ENCODE measurements at places on chromosomes 2 and 18. TPM values are rescaled to one million over a fixed set of nuclear protein-coding genes. Genes with fewer than 3 reads are reported as not detected.

DNA sequence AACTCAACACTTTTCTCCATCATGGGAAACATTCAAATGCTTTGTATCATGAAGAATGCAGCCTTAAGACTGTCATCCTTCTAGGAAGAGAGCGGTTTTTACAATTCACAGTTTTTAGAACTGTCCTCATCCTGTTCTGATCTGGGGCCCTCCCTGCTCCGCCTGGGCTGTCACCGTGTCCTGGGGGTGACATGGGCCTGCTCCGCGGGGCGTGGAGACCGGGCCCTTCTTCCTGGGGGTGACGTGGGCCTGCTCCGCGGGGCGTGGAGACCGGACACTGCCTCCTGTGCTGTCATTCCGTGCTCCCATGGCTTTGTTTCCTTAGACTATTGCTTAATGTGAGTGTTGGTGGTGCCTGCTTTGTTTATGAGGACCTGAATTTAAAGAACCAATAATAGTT lies 122.8 kb downstream of the TMEM18 start:
- no peaks in the 10 kb centered on the region for H3K4me1 ChIP-seq
- H3K4me3 ChIP-seq, result no peak overlapping the region
- no peak overlapping the region for H3K27ac ChIP-seq
- no peaks in the 10 kb centered on the region for H3K36me3 ChIP-seq
- H3K27me3 ChIP-seq, result no peaks in the 10 kb centered on the region

GRCh38 chr2:177604271-177605065 lies 211.9 kb downstream of the AGPS start:
- H3K27me3 ChIP-seq, result no peaks in the 10 kb centered on the region
- peak; percentile 33 for DNase-seq
- H3K27ac ChIP-seq, result no peak overlapping the region
- no peak overlapping the region for H3K4me3 ChIP-seq
- no peaks in the 10 kb centered on the region for H3K36me3 ChIP-seq

DNA sequence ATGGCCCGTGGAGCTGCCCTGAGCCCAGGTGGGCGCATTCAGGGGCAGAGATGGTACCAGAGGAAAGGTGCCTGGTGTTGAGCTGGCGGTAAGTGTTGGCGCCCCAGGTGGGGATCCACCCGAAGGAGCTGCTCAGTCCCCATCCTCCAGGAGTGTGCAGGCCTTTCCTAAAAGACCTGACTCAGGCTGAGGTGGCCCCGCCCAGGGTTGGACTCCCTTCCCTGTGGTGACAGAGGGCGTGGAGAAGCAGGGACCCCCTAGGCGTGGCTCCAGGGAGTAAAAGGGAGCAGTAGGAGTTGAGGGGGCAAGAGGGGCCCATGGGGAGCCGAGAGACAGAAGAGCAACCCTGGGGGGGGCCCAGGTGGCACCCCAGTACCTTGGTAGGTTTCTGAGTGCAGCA lies 2.4 kb downstream of the OXER1 start:
- H3K27me3 ChIP-seq, result no peaks in the 10 kb centered on the region
- H3K4me1 ChIP-seq, result no peaks in the 10 kb centered on the region
- DNase-seq, result no peak
- no peak overlapping the region for H3K4me3 ChIP-seq
- no peak overlapping the region for H3K27ac ChIP-seq

GRCh38 chr2:198053776-198054175 lies 249.4 kb downstream of the PLCL1 start:
- H3K4me3 ChIP-seq, result no peak overlapping the region
- H3K36me3 ChIP-seq, result no peaks in the 10 kb centered on the region
- H3K27me3 ChIP-seq, result no peaks in the 10 kb centered on the region
- H3K27ac ChIP-seq, result no peak overlapping the region

DNA sequence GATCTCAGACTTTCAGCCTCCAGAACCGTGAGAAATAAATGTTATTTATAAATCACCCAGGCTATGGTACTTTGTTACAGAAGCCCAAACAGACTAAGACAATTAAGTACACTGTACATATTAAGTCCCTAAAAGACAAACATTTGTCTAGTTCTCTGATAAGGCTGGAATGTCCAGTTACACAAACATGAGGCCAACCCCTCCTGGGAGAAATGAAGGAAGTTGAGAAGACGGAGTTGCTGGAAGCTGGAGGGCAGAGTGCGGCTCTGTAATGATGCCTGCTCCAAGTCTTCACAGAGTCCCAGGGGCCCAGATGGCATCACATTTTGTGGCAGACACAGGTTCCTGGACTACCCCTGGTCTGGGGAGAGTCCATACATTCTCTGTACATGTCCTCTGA lies 79.2 kb upstream of the ST8SIA3 start:
- no peak overlapping the region for H3K27ac ChIP-seq
- no peaks in the 10 kb centered on the region for H3K4me1 ChIP-seq
- no peak overlapping the region for H3K4me3 ChIP-seq
- peak; percentile 84 for DNase-seq
- H3K27me3 ChIP-seq, result no peaks in the 10 kb centered on the region

DNA sequence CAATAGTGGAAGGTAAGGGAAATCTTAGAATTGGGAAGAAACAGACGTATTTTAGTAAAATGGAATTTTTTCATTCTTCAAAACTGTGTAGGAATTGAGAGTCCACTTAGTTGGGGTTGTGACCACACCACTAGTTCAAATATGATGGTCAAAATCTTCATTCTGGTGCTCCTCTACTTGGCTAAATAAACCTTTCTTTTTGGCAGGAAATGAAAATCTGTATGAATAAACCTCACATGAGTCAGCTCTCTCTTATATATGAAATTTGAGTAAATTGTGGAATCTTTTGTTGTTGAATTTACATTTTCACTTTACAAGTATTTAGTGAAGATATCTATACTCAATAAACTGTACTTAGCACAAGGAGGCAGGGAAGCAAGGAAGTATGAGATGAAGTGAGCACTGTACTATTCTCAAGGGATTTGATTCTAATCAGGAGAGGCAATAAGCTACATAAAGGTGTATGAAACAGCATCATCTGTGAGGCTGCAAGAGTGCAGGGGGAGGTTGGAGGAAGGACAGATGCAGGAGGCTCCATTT lies 20.5 kb downstream of the IL18R1 start:
- no peak for DNase-seq
- H3K4me3 ChIP-seq, result no peak overlapping the region
- no peak overlapping the region for H3K27ac ChIP-seq

GRCh38 chr18:4040391-4041092 lies 414.6 kb downstream of the DLGAP1 start:
- H3K4me1 ChIP-seq, result no peaks in the 10 kb centered on the region
- H3K27me3 ChIP-seq, result no peaks in the 10 kb centered on the region
- H3K4me3 ChIP-seq, result no peak overlapping the region
- no peak overlapping the region for H3K27ac ChIP-seq

DNA sequence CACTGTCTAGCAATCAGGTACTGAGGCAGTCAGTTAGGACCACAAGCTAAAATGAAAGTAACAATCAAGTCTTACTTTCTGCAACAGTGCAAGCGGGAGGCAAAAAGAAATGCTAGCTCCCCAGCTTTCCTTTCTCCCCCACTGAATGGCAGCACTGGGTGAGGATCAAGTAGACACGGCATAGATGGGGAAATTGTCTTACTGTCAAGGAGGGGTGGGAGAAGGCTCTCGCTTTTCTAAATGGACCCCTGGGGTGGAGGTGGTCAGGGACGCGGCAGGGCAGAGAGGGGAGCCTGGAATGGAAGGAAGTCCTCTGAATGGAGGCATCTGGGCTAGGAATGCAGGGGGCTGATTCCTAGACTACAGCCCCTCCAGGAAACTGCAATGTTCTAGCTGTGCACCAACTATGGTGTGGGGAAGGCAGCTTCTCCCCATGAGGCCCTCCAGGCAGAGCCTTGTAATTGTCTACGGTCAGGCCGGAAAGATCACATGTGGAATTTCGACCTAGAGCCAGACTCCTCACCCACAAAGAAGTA lies 24.3 kb downstream of the METTL8 start:
- H3K36me3 ChIP-seq, result no peaks in the 10 kb centered on the region
- no peak for DNase-seq
- H3K4me1 ChIP-seq, result no peaks in the 10 kb centered on the region
- H3K27ac ChIP-seq, result no peak overlapping the region

- no peak overlapping the region for H3K27ac ChIP-seq
- no peaks in the 10 kb centered on the region for H3K4me1 ChIP-seq
- no peak overlapping the region for H3K4me3 ChIP-seq
- DNase-seq, result no peak
- no peaks in the 10 kb centered on the region for H3K27me3 ChIP-seq
- no peaks in the 10 kb centered on the region for H3K36me3 ChIP-seq
Observed at GRCh38 chr18:50674307-50674980, 114.6 kb downstream of the MAPK4 start.

DNA sequence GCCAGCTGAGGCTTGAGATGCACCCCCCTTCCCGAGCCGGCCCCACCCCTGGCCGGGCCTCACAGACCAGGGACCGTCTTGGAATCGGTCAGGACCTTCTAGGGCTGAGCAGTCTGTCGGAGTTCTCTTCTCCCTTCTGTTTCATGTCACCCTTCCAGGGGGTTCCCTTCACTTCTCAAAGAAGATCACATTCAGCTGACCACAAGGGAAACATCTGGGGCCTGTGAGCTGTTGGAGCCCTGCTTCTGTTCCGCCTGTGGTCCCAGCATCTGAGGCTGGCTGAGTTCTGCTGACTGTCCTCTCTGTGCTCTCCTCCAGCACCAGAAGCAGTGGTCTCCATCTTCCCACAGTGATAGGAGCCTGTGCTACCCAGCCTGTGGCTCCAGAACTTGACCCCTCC lies 106.5 kb downstream of the SEPTIN10 start:
- no peaks in the 10 kb centered on the region for H3K36me3 ChIP-seq
- no peaks in the 10 kb centered on the region for H3K27me3 ChIP-seq
- H3K4me3 ChIP-seq, result no peak overlapping the region
- H3K27ac ChIP-seq, result no peak overlapping the region
- no peak for DNase-seq
- no peaks in the 10 kb centered on the region for H3K4me1 ChIP-seq

DNA sequence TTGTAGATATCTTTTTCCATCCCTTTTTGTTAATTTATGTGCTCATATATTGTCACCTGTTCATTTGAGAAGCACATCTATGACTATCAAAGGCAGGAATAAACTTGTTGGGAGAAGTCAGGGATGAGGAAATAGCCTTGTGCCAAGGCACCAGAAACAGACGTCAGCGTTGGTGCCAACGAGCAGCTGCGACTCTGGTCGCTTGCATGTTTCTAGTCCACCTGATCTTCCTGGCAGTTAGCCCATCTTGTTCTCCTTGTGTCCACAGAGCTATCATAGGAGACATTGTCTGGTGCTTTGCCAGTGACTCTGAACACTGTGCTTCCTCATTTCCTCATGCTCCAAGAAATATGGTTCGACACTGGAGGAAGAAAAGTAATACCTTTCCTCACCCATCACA lies 374.4 kb downstream of the PTPRM start:
- peaks cover 6% of the 10 kb centered on the region for H3K4me1 ChIP-seq
- H3K36me3 ChIP-seq, result no peaks in the 10 kb centered on the region
- no peaks in the 10 kb centered on the region for H3K27me3 ChIP-seq
- DNase-seq, result peak; percentile 89
- H3K27ac ChIP-seq, result no peak overlapping the region

DNA sequence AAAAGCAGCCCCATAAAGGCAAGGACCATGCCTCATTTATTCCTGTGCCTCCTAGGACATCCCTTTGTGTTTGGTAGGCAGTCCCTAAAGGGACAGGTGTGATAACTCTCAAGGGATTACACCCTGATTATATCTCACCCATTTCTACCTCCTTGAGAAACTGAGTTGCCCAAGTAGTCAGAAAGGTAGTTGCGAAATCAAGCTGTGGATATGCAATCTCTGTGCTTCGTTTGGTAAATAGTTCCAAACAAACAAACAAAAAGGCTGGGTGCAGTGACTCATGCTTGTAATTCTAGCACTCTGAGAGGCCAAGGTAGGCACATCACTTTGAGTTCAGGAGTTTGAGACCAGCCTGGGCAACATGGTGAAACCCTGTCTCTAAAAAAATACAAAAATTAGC lies 100.2 kb upstream of the ARL5A start:
- no peaks in the 10 kb centered on the region for H3K36me3 ChIP-seq
- H3K4me1 ChIP-seq, result no peaks in the 10 kb centered on the region
- H3K27ac ChIP-seq, result no peak overlapping the region
- peaks cover 1% of the 10 kb centered on the region for H3K27me3 ChIP-seq
- no peak for DNase-seq

DNA sequence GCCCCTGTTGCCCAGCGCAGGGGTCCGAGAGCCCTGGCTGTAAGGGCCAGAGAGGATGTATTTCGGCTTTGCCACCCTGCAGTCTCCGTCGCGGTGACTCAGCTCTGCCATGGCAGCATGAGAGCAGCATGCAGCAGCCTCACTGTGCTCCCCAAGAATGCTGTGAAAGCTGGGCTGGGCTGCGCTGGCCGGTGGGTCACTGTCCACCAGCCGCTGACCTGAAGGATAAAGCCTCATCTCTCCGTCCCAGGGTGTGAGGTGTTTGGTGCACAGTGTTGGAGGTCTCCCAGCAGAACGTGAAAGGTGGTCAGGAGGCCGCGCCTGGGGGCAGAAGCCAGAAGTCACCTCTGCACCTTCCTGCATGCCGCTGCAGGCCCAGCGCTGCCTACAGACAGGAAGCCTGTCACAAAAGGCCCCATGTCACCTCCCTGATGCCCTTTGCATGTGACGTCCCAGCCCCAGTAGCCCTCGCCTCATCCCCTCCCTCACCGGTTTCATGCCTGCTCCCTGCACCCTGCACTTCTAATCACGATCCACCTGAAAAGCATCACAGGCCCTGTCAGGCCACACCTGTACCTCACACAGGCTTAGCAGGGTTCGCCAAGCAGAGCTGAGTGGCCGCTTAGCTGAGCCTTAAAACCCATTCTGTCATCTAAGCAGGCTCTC lies 342.1 kb downstream of the EIPR1 start:
- no peak for DNase-seq
- no peaks in the 10 kb centered on the region for H3K27me3 ChIP-seq
- H3K27ac ChIP-seq, result no peak overlapping the region
- H3K4me1 ChIP-seq, result no peaks in the 10 kb centered on the region

- H3K27me3 ChIP-seq, result no peaks in the 10 kb centered on the region
- no peaks in the 10 kb centered on the region for H3K36me3 ChIP-seq
- no peaks in the 10 kb centered on the region for H3K4me1 ChIP-seq
- no peak overlapping the region for H3K4me3 ChIP-seq
- DNase-seq, result no peak
Observed at GRCh38 chr18:80002468-80002867, 14.1 kb upstream of the TXNL4A start.

DNA sequence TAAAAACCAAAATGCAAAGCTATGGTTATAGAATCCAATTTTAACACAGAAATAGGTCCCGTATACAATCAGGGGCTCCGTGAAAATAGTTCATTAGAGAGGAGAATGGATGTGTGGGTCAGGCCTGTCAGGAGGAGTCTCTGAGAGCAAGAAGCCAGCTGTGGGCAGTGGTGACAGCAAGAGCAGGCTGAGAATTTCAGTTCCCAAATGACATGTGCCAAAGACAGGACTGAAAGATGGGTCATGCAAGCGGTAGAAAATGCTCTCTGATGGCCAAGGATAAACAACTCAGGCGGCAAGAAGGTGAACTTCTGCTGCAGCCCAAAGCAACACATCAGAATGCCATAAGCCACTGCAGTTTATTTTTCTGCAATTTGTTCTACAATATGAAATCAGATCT lies 100.4 kb downstream of the CCDC141 start:
- no peak overlapping the region for H3K4me3 ChIP-seq
- H3K27ac ChIP-seq, result no peak overlapping the region
- no peaks in the 10 kb centered on the region for H3K36me3 ChIP-seq
- H3K27me3 ChIP-seq, result no peaks in the 10 kb centered on the region
- no peaks in the 10 kb centered on the region for H3K4me1 ChIP-seq
- DNase-seq, result no peak

POTEJ gene
- not detected for polyA plus RNA-seq

CCDC121 gene
- 0.54 TPM for polyA plus RNA-seq

RGPD4 gene
- not detected for polyA plus RNA-seq

MERTK gene
- polyA plus RNA-seq, result 9.8 TPM

ANKRD30BL gene
- polyA plus RNA-seq, result not detected

C2orf72 gene
- polyA plus RNA-seq, result 69.4 TPM

DPYSL5 gene
- 0.50 TPM for polyA plus RNA-seq

LINC00305 gene
- not detected for polyA plus RNA-seq
